ENCODE measurements at places on chromosomes 5 and 9. TPM values are rescaled to one million over a fixed set of nuclear protein-coding genes. Genes with fewer than 3 reads are reported as not detected.

DNA sequence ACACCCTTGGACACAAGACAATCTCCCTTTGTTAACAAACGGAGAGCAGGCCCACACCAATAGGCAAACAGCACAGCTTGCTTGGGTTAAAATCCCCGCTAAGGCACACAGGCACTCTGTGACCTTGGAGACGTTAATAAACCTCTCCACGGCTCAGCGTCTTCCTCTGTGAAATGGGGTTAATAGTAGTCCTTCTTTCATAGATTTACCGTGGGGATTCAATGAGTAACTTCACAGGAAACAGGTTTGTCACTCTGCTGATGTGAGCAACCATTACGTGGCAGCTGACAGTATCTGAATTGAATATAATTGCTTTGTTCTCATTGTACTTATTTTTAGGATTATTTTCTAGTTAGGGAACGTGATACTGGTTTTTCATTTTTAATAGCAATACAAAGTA, 65.2 kb upstream of the ADRA1B start:
- ATAC-seq, result peak; percentile 28

DNA sequence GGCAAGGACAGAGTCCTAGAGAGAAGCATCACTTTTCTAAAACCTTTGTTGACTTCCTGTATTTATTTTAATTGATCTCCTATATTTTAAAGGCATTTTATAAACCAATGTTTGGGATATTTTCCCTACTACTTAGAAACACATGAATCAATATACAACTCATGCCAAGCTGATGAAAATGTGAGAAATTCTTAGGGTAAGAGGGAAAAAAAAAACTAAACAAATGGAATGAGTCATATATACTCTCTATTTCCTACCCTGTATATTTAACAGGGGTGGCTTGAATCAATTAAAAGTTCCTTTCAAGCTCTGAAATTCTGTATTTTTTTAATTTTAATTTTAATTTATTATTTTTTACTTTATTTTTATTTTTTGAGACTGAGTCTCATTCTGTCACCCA, 19.6 kb downstream of the BAAT start:
- ATAC-seq, result no peak

DNA sequence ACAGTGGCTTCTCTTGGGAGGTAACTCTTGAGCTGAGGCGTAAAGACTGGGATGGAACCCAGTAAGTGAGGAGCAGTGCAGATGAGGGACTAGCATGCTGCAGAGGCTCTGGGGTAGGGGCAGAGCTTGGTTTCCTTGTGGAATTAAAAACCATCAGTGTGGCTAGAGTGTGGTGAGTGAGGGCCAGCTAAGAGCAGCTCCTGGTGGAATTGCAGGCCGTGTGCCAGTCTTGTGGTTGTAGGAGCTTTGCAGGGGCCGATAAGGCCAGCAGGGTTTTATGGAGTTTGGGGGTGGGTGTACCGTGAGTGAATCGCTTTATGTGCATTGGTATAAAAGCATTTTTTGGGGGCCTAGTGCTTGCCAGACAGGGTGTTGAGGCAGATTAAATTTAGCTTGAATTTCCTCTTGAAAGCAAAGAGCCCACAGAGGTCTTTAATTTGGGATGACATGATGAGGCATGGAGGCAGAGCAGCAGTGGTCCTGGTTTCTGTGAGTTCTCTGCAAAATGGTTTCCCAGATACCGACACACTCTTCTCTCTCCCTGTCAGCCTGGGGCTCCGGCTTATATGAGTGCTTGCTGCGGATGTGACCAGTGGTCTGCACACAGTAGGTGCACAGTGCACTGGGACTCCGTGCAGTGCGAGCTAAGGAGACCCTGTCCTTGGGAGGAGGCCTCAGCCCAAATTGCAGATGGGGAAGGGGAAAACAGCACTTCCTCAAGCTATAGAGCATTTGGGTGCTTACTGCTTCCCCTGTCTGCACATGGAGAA, 176.4 kb upstream of the PITX1 start:
- ATAC-seq, result no peak

GRCh38 chr5:61089351-61089750, 72.9 kb downstream of the SMIM15 start:
- no peak for ATAC-seq

DNA sequence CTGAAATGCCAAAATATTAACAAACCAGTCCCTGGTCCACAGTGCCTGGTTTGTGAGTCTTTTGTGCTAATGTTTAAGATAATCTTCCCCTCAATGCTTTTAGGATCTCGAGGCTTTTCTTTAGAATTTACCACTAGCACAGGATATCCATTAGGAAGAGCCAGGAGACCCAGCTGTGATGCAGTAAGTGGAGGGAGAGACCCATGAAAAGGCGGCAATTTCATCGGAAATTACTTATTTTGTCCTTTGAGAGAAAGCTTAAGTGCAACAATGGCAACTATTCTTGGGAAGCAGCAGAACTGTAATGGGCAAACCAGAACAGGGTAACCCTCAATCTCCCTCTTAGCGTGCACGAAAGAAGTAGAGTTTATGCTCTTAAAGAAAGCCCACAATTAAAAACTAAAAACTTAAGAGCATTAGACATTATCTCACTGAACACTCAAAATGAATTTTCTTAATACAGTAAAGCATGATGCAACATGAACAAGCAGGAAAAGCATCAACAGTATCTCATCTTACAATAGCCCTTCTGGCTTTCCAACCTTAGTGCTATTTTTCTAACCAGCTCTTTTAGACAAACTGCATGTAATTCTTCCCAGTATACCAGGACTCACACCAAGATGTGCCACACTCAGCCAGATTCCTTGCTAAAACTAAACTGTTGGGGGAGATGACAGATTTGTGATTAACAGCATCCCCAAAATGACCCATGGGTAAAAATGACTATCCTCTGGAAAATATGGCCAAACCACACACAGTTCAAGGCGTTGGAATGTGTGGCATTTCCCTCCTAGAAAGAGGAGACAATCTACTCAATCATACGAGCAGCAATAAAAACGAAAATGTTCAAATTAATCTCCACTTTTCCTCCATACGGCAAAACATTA, 36.4 kb downstream of the PWWP2A start:
- ATAC-seq, result no peak

DNA sequence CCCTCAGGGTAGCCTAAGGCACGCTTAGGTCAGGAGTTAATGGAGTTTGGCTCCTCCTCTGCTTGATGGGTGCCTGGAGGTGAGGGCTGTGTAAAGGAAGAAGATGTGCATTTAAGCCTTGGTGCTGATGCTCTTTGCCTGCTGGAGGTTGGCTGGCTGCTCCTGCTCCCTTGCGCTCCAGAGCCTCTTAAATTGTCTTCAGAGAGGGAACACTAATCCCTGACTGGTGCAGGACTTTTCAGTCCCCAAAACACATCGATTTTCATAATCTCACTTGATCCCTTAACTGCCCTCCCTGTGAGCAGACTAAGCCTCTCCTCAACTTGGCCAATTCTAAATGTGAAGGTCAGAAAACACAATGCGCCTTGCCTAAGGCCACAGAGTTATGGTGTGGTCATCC, 16.2 kb upstream of the TCOF1 start:
- no peak for ATAC-seq

DNA sequence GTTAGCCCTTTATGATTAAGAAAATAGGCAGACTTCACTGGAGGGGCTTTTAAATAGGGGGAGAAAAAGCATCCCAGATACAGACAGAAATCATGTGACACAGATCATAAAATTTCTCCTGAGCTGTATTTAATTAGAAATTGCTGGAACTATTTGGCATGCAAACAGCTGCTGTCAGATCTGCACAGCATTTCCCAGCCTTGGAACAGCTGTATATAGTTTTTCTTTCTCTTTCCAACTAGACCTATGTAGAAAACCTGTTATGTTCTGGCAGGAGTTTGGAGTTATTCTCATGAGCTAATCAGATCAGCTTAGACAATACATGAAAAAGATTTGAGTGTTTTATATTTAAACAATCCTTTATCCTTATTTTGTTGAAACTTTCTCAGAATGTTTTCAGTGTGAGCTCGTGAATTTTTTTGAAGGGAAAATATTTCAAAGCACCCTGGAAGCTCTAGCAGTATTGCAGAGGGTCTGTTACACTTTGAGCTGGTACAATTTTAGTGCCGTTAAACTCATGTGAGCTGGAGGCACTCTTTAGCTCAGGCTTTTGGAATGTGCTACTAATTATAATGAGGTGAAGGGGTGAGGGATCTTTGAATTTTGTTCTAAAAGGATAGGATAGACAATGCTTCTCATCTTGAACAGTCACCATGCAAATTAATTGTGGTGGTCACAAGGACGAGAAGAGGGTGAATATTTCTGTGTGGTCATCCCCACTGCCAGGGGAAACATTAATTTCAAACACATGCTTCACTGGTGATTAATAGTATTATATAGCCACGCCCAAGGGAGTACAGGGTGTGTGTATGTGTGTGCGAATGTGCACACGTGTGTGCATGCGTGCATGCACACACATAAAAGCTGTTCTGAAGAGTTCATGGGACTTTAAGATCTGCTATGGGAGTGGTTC, 239.4 kb upstream of the FBXL7 start:
- no peak for ATAC-seq

DNA sequence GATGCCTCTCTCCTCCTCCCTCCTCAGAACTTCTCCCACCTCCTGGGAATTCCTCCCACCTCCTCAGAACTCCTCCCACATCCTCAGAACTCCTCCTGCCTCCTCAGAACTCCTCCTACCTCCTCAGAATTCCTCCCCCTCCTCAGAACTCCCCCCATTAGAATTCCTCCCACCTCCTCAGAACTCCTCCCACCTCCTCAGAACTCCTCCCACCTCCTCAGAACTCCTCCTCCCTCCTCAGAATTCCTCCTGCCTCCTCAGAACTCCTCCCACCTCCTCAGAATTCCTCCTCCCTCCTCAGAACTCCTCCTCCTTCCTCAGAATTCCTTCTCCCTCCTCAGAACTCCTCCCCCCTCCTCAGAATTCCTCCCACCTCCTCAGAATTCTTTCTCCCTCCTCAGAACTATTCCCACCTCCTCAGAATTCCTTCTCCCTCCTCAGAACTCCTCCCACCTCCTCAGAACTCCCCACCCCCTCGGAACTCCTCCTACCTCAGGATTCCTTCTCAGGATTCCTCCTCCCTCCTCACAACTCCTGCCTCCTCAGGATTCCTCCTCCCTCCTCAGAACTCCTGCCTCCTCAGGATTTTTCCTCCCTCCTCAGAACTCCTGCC, 23.9 kb downstream of the SLC46A2 start:
- ATAC-seq, result no peak

GRCh38 chr5:132074772-132075718, 1.5 kb downstream of the CSF2 start:
- peak; percentile 59 for ATAC-seq

GRCh38 chr5:103414604-103415003, 148.0 kb downstream of the NUDT12 start:
- ATAC-seq, result no peak

- no peak for ATAC-seq
Measured at GRCh38 chr9:127493592-127494303, 42.4 kb downstream of the LRSAM1 start.

DNA sequence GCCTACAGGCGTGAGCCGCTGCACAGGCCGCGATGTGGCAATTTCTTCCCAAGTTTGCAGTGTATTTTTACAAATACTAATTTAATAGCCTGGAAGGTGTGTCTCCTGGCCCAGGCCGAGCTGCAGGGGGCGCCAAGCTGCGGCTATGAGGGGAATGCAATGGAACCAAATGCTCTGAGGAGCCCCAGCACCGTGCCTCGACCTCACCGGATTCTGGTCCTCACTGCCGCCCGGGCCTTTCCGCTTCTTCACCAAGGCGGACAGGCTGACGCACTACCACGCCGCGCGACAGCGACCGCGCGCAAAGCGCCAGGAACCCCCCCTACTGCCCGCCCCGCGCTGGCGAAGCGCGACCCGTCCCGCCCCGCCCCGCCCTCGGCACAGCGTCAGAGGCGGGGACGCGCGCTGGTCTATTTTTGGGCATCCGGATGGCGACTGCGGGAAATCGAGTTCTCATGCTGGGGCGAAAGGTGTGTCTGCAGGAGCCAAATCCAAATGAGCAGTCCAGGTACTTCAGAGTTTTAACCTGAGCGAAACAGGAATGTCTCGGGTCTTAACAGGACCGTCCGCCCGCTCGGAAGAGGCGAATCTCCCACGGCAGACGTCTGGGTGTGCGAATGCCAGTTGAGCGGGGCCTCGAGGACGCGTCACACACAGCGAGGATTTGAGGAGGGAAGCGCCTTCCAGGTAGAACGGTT, 31.7 kb upstream of the PRXL2C start:
- peak; percentile 98 for ATAC-seq

GRCh38 chr9:114827641-114828302, 21.9 kb upstream of the TNFSF15 start:
- ATAC-seq, result peak; percentile 100

- no peak for ATAC-seq
Measured at GRCh38 chr5:1886846-1887587, 4.3 kb upstream of the IRX4 start.

DNA sequence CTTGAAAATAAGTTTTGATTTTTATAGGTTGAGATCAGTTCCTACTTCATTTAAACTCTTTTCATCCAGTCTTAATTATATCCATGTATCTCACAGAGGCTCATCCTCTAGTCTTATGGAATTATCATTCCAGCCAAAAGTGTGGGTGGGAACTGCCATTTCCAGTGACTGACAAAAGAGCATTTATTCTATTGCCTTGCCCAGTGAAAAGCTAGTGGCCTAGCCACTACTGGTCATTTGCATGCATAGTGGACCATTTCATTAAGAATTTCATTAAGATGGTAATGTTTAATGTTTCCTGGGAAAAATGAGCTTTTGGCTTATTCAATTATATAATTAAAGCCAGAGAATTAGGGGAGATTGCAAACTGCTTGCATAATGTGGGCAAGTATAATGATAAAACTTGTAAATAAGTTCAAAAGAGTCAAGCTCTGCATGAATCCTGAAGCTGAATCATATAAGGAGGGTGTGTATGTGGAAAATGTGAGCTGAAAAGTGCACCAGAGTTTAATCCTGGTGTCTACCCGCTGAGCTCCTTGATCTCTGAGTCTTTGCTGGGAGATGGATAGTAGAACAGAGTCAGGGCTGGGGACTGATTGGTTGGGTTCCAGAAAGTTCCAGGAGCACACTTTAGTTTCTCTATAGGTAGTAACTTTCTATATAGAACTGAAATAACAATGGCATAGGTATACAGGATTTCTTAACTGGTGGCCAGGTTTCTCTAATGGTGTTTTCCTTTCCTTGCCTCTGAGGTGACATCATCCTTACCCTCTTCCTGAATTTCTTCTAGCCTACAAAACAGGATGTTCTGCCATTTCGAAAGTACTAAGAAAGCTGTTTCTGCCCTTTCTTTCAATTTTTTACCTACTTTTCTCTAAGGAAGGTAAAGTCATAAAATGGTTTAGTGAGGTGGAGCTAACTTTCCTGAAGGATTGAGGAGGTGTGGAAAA, 78.5 kb downstream of the KIF4B start:
- no peak for ATAC-seq

GRCh38 chr5:116573279-116573701, 1.3 kb downstream of the SEMA6A start:
- no peak for ATAC-seq

- no peak for ATAC-seq
Measured at GRCh38 chr9:75950998-75951397, 60.5 kb downstream of the PCSK5 start.

GRCh38 chr5:142548739-142549275, 137.1 kb downstream of the FGF1 start:
- ATAC-seq, result peak; percentile 89

- ATAC-seq, result no peak
Measured at GRCh38 chr9:120261419-120261818, 318.5 kb downstream of the CDK5RAP2 start.

NPR2 gene
- total RNA-seq, result 11.6 TPM

PRDM9 gene
- total RNA-seq, result not detected

NEURL1B gene
- total RNA-seq, result 0.52 TPM

LYRM7 gene
- 14.2 TPM for total RNA-seq

SLC6A7 gene
- not detected for total RNA-seq

WDR31 gene
- 1.6 TPM for total RNA-seq

GRIA1 gene
- total RNA-seq, result not detected

NXNL2 gene
- total RNA-seq, result not detected

ARHGEF39 gene
- 16.1 TPM for total RNA-seq

KIF20A gene
- 66.2 TPM for total RNA-seq

UBE2QL1 gene
- not detected for total RNA-seq

THG1L gene
- total RNA-seq, result 11.0 TPM
